Activated naive CD4-positive, alpha-beta T cell (primary cell): ENCODE measurements at places on chromosomes 5 and 9.

- no peak for DNase-seq
These were observed 122.9 kb downstream of the CDC42SE2 start for GRCh38 chr5:131386779-131387178.

- DNase-seq = no peak
These were observed 245.4 kb downstream of the PBX3 start for GRCh38 chr9:125992557-125992956.

DNA sequence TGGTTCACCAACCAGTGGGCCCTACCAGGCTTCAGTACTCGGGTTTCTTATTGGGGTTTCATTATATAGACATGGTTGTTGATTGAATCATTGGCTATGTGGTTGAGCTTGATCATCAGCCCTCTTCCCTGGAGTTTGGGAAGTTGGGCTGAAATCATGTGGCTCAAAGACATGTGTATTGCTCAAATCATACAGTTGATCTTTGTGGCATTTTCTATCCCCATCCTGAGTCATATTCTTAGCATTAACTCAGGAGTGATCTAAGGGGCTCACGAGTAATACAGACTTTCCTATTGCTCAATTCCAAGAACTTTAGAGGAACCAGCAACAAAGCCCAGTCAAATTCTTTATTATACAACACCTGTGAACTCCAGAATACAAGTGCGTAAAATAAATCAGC is 66.2 kb downstream of the SMC5 start:
- no peak for DNase-seq

- DNase-seq = no peak
These were observed 259.9 kb downstream of the GADD45G start for GRCh38 chr9:89864731-89865130.

DNA sequence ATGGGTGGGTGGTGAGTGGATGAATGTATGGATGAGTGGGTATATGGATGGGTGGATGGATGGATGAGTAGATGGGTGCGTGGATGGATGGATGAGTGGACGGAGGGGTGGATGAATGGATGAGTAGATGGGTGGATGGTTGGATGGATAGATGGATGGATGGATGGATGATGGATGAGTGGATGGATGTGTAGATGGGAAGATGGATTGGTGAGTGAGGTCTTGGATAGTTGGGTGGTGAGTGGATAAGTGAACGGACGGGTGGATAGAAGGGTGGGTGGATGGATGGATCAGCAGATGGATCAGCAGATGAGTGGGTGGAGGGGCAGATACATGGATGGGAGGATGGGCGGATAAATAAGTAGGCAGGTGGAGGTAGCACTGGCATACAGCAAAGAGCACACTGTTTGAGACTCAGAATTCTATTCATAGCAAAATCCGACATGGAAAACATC is 163.5 kb downstream of the C9orf50 start:
- no peak for DNase-seq
